SK-N-MC (cell line): ENCODE measurements at places on chromosomes 7 and 10.

DNA sequence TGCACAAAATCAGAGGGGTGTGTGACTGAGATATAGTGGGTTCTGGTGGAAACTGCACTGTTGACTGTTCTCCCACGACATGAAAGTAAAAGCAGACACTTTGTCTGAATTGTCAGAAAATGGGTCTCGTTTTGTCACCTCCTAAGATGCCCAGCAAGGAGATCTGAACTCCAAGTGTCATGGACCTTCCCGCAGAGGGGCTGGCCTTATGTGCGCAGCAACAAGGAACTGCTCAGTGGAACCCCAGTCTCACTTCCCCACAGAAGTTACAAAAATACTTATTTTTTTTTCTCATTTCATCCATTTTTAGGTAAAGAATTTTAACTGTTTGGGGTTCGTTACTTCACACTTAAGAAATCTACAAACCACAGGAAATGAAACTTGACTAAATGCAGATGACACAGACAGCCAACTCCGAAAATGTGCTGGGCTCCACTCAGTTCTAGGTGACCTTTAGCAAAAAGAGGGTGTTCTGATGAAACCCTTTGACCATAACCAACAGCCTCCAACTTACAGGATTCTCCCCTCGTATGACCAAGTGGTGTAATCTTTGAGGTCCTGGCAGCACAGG, 115.0 kb downstream of the FAM107B start:
- DNase-seq, result no peak

DNA sequence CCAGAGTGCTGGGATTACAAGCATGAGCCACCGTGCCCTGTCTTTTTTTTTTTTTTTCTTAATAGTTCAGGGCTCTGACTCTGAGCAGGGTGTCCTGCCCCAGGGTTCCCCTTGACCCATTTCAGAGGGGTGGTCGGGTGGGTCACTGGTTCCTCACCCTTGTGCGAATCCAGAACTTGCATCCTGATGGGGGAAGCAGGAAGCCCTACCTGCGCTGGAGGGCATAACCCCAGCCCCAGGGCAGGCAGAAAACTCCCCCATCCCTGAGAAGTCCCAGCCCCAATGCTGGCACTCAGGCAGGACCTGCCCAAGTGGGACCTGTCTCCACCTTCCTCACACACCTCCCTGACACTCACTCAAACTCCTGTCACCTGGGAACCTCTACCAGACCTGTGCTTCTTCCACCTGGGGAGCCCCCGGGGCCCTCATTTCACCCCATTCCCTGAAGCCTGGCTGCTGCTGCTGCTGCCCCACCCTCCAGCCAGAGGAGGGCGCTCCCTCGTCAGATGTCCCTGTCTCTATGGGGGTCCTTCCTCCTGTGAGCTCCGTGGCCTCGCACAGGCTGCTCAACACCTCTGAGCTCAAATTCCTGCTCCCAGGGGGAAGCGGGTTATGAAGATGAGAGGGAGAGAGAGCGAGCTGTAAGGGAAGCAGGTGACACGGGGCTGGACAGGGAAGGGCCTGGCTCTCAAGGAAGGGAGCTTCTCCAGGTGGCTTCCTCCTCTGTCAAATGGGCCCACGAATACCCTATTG, 15.1 kb upstream of the ZNF273 start:
- DNase-seq, result no peak

DNA sequence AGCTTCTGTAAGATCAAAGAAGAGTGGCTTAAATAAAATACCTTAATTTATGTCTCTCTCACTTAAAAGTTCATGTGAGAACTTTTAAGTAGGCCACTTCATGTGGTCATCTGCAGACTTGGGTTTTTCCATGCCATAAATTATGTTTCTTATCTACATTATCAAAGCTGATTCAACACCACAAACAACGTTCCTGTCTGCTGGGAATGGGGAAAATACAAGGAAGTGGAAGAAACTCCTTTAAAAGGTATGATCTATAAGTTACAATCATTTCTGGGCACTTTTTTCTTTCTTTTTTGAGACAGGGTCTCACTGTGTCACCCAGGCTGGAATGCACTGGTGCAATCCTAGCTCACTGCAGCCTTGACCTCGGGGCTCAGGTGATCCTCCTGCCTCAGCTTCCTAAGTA, 16.9 kb upstream of the OTUD1 start:
- no peak for DNase-seq

GRCh38 chr7:15764851-15765382, 78.4 kb upstream of the MEOX2 start:
- DNase-seq, result no peak

DNA sequence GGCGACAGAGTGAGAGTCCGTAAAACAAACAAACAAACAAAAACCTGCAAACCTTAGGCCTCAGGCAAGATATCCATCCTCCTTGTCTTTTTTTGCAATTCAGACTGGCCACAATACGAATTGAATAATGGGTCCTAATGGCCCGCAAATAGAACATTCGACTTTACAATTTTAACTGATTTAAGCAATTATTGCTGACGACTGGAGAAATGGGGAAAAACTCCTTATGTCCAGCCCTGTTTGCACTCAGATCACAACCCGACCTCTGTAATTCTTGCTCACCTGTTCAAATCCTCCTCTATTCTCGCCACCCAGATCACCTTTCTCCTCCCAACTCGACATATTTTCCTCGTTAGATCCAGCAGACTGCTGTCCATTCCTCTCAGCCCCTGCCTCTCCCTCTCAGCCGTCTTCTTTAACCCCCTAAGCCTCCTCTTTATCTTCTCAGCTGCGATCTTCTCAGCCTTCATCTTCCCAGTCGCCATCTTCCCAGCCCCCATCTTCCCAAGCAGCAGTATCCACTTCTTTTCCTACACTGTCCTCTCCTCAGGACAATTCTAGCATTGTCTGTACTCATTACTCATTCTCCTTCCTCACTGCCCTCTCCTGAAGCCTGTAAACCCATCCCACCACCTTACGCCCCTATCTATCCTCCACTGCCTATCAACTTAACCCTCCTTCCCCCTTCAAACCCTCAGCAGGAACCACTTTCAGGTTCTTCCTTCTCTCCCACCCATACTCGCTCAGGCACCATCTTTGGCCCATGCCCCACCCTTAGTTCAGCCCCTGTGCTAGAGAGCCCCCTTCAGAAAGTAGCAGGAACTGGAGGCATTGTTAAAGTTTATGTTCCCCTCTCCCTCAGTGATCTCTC, 61.8 kb downstream of the LRRC17 start:
- no peak for DNase-seq

DNA sequence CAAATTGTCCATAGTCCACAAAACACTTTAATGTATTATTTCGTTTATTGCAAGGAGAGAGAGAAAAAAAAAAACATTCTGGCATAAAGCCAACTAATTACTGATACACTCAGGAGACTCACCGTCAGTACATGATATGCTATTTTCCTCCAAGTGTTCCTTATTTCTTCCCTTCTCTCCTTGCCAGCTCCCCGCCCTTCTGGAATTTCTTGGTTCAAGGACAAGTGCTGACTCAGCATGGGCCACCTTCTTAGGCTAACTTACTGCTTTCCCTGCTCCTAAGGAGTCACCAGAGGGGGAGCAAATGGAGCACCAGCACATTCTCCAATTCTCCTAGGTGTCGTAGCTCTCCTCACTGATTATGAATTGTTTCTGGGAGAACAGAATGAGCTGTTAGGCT, 133.8 kb upstream of the HDAC9 start:
- no peak for DNase-seq

GRCh38 chr7:92851732-92852131, 15.4 kb upstream of the CDK6 start:
- no peak for DNase-seq

- no peak for DNase-seq
These were observed 81.9 kb upstream of the DUSP5 start for GRCh38 chr10:110415809-110416208.

GRCh38 chr10:55224007-55224781, 423.2 kb upstream of the PCDH15 start:
- DNase-seq, result no peak

GRCh38 chr7:125661677-125662076, 732.1 kb upstream of the POT1 start:
- DNase-seq, result no peak

- DNase-seq, result no peak
These were observed 2.4 kb downstream of the ARID5B start for GRCh38 chr10:61903928-61904344.

DNA sequence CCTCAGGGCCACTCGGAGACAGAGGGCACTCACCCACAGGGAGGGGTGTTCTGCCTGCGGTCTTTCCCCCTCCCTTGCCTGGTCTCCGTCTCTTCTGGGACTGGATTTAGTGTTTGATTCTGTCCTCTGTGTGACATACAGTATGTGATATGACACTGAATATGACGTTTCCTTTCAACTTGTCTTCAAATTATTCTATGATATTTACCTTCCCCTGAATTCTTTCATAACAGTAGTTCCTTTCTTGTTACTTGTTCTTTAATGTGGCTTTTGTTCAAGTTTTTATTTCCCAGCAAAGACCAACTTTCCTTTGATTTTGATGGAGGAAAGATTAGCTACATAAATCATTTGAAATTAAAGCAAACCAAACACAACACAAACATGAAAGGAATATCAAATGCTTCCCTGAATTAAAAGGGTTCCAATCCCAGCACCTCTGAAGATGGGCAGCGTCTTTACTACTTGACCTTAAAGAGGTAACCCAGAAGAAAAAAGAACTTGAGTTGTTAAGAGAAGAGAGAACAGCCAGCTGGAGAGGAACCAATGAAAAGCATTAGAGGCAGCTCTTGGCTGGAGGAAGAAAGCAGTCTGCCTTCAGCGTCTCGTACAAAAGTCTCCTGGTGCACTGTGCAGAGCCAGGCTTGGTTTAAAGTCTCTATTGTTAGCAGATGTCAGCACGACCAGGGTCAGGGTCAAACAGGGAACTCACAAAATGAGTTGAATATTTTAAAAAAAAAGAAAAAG, 18.3 kb upstream of the RHEB start:
- no peak for DNase-seq

GRCh38 chr7:158740013-158740656, 35.5 kb upstream of the NCAPG2 start:
- no peak for DNase-seq

DNA sequence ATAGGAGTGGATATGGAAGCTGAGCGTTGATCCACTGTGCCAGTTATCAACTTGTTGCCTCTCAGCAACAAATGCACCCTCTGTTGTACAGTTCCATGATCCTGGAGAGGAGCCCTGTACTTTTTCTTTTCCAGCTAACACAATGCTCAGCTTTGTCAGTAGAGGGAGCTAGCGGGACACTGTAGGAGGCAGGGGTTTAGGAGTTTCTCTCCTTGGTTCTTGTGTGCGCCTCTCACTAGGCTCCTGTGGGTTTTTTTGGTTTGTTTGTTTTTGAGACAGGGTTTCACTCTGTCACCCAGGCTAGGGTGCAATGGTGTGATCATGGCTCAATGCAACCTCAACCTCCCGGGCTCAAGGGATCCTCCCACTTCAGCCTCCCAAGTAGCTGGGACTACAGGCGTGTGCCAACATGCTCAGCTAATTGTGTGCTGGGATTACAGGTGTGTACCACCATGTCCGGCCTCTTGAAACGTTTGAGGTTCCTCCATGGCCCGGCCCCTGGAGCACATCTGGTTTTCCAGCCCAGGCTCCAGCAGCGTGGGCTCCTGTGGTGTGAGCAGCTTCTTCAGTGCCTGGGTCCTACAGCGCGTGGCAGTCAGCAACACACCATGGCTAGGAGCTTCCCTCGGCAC, 12.0 kb upstream of the MARVELD1 start:
- DNase-seq, result no peak

DNA sequence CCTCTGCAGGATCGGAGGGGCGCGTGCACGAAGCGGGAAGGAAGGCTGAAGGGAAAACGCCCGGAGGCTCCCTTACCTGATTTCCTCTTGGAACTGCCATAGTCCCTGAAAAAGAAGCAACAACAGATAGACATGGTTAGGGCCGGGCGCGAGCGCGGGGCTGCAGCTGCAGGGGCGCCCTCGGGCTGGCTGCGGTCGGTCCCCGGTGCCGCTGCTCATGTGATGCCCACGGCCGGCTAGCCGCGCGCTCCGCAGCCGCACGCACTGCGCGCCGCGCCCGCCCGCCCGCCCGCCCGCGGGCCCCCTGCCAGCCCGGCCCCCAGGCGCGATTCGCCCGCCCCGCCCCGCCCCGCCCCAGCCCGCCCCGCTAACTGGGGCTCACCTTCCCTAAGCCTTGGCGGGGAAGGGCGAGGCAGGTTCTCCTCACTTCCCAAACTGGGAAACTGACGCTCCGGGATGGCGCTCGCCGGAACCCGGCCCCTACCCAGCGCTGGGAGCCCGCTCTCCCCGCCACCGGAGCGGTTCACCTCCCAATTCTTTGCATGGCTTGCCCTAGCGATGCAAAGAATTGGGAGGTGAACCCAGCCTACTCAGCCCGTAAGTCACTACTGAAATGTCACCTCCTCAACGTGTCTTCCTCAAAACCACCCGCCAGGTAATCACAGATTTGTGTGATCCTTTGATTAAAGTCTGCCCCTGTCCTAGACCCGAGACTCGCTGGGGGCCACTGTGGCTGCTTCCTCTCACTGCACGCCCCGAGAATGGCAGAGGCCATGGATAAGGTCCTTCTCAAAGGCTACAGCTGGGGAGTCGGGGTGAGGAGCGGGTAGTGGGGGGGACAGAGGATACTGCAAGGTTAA, 162.2 kb downstream of the SH3PXD2A start:
- no peak for DNase-seq

DNA sequence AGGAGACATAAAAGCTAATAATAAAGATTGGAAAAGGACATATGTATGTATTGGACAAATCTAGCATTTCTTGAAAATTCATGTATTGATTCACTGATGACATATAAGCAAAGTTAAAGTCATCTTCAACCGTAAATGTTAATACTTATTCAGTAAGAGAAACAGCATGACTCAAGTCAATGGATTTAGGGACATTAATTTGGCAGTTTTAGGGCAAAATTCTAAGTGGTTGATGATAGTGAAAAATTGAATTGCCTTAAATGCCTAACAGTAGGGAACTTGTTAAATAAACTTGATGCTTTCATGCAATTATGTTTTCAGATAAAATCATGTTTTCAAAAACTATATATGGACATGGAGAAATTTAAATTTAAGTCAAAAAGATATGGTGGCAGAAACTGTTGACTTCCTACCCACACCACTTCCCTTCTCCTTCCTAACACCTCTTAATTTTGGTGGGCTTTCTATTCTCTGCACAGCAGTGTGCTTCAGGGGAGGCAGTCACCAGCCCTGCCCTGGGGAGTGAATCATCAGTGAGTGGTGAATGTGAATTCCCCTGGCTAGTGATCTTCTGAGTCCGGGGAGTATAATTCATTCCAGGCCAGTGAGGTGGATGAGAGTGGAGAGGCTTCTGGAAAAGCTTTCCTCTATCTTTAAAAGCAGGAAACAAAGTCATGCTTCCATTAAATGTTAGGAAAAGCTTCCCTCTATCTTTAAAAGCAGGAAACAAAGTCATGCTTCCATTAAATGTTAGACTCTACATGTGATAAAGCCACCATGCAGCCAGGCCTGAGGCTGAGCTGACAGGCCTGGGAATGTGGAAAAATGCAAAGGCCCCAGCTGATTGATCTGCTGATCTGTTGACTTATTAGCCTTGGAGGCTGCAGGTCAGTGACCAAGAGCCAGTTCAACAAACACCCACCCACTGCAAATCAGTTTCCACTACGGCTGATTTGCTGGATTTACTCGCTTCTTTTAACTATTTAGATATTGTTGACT, 25.2 kb upstream of the ITGB1 start:
- no peak for DNase-seq

DNA sequence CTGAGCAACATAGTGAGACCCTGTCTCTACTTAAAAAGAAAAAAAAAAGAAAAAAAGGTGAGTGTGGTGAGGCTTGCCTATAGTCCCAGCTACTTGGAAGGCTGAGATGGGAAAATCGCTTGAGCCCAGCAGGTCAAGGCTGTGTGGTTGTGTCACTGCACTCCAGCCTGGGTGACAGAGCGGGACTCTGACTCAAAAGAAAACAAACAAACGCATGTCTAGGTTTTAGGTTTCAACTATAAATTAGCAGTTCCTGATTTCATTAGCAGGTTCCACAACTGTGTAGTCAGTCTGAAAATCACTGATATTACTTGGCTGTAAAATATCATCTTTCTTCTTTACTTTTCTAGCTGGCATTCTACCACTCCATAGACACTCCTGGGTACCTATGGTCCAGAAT, 155.7 kb upstream of the HGF start:
- no peak for DNase-seq
